ENCODE measurements at places on chromosomes 6 and 20.

DNA sequence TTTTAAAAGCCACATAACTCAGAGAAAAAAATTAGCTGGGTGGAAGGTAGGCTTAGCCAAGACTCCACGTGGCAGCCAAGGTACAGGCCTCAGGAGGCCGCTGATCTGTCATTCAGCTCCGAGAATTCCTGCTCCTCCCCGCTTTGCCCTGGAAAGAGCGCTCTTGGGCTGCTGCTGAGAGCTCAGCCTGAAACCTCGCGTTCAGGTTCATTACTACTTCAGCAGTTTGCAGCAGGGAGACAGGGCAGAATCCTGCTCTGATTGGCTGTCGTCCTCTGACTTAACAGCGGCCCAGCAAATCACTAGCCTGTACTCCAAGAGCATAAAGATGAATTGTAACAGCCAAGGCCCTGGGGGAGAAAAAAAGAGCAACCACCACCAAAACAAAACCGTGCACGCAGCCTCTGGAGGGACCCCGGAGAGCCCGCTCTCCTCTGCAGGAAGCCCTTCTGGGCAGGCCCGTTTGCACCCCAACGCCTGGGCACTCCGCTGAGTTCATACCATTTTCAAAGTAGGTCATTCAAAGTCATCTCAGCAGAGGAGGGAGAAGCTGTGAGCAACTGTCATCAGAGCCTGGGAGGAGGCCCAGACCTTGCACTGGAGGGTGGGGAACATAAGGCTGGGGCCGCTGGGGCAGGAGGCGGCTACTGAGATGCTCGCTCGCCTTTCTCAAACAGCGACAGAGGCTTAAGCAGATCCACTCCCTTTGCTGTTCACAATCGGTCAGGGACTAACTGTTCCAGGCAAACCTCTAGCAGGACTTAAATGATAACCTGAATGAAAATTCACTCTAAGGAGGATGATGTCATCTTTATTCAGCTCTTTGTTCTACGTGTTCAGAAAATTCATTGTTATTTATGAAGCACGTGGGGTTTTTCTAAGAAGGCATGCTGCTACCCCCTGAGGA, 42.3 kb upstream of the ATXN1 start:
- no peak for DNase-seq

- no peak for DNase-seq
Observed at GRCh38 chr20:47253872-47254271, 102.6 kb downstream of the ZMYND8 start.

GRCh38 chr6:39378960-39379425, 56.5 kb upstream of the KCNK16 start:
- no peak for DNase-seq

DNA sequence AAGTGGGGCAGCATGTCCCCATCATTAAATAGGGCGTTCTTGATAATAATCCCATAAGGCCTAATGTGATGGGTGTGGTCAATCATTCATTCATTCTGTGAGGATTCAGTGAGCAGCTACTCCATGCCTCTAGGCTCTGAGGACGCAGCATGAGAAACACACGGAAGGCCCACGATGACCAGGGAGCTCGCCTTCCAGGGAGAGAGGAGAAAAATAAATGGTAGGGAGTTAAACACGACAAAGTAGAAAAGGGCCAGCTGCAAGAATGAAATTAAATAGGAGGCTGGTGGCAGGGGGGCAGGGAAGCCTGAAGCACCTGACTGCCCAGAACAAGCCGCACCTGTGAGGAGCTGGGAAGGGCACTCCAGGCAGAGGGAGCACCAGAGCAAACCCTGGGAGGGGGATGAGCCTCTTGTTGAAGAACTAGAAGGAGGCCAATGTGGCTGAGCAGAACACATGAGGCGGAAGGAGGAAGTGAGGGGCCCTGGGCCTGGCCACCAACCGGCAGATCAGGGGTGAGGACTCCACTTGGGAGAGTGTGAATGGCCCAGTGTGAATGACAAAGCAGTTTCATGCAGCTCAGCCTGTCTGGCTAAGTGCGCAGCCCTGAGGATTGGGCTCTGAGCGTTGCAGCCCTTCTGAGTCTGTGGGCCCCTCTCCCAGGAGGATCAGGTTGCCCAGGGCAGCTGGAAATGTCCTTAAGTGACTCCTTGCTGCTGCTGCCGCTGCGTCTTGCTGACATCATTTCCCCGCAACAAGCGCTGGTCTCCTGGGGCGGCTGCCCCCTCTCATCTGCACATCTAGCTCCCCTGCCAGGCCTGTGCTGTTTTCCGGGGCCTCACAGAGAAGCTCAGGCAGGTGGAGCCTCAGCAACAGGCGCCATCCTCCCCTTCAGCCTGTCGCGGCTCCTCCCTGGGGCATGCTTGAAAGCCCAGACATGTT, 99.9 kb downstream of the CDH26 start:
- peak; percentile 84 for DNase-seq

DNA sequence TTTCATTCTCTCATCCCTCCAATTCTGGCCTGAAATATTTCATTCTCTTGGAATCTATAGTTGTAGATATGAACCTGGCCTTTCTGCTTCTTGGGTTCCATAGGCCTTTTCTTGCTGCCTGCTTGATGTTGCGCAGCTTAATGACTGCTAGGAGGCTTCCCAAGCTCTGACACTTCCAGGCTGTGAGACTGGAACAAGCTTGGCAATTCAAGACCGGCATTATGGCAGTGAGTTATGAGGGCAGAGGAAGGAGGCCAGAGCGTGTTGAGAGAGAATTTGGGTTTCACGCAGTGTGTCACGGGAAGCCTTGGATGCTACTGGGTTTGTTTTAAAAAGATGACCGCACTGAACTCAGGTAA, 948 bp upstream of the DNAJC5 start:
- no peak for DNase-seq

DNA sequence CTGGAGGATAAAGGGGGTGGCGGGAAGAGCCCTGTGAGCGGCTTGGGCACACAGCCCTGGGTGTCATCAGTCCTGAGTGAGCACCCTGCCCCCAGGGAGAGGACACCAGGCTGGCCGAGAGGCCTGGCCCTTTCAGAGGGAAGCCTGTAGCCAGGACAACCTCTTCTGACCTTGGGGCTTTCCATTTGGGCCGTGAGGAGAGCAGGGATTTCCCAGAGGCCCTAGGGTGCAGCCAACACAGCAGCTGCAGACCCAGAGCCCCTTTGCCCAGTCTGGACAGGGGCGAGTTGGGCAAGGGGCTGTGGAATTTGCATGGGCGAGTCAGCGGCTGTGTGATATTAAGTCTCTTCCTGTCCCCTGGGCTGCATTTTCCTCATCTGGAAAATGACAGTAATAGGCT, 6.3 kb downstream of the MAP1LC3A start:
- no peak for DNase-seq

DNA sequence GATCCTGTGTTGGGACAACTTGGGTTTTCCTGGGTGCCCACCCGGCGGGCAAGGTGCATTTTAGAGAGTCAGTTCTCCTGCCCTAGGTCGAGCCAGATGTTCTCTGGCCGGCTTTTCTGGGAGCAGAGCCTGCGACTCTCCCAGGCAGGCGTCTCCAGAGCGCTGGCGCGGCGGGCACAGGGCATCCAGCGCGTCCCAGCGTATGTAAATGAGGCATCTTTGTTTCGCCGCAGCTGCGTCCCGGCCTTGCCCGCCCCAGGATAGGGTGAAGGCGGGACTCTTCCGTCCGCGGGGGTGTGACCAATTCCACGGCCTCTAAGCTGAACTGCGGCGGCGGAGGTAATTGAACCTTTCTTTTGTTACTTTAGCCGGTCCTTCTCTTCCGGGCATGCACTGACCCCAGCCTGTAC, 9.1 kb downstream of the GRIK2 start:
- DNase-seq: no peak

DNA sequence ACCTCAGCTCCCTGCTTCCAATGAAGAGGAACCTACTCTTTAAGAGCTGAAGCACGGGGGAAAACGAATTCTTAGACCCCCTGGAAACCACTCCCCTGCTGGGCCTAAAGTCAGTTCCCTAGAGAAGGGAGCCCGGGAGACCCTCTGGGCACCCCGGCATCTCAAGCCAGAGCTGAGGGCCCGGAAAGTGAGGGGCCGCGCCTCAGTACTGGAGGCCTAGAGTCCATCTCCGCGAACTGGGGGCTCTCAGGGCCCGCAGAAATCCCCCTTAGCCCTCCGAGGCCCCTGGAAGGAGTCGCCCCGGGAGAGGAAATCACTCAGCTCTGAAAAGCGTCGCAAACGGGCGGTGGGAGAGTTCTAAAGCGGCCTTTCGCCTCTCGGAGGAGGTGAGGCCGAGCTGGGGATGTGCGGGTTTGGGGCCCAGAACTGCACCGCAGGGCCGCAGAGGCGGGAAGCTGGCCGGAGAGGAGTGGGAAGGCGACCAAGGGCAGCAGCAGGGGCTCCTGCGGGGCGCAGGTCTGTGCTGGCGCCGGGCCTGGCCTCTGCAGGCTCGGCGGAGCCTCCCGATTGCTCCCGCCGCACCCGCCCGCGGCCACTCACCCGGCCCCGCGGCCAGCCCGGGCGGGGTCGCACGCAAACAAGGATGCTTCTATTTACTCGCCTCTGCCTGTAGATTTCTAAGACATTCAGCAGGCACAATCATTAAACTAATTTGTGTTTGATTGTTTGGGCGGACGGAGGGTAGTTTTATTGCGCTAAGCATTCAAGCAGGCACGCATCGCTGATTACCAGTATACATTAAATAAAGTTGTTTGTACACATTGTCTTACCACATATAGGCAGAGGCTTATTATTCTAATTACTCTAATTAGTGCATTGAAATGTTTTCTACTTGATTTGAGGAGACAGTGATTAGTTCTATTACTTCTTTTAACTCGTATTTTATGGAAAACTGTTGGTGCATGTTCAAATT, 9.2 kb downstream of the POU3F2 start:
- DNase-seq: no peak

DNA sequence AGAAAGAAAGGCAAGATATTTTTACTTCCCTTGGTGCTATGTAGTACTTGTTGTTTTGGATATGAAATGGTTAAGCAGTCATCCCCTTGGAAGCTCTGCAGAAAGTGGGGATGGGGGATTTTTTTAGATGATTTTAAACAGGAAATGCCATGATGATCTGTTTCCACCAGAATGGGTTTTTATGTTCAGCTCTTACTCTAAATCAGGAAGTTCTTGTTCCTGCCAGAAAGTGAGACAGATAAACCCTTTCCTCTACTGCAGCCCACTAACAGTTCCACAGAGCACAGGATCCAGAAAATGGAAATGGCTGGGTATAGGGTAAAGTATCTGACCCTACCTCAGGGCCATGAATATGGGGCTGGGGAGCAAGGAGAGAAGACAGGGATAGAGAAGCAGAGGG, 32.1 kb upstream of the PPP1R3G start:
- DNase-seq: no peak

- no peak for DNase-seq
Observed at GRCh38 chr6:89978749-89979145, 84.5 kb downstream of the GJA10 start.

DNA sequence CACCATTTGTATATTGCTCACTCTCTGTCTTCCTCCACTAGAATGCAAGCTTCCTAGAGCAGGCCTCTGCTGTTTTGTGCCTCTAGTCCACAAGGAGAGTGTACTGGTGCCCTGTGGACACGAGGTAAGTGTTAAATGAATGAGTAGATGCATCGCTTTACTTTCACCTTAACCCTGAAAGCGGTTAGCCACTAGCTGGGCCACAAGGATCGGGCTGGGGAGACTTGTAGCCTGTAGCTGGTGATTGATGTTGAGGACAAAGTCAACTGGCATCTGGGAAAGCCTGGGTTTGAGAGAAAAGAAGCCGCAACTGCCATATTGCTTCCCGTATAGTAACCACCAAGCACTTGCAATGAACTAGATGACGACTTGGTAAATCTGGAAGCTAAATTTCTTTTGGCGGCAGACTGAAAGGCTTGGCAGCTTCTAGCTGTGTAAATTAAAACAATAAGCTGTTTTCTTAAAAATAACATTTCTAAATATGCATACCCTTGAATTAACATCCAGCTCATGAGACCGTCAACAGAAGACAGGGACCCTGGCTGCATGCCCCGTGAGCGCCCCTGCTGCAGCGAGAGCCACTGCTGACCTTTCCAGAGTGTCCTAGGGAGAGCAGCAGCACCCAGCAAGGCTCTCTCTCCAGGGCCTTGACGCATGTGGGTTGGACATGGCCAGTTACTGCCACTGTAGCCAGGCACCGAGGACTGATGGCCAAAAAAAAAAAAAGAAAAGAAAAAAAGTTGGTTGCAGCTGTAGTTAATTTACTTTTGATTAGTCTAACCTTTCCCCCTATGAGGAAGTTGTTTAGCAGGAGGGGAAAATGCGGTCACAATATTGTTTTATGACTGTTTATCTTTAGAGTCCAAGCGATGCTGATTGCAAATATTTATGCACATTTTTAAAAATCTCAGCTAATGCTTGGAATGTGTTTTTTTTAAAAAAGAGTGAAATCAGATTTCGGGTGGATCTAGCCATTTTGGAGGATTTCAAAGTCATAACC, 315.1 kb downstream of the TFAP2C start:
- no peak for DNase-seq

GRCh38 chr20:17845701-17846475, 122.7 kb downstream of the SNX5 start:
- DNase-seq: no peak

DNA sequence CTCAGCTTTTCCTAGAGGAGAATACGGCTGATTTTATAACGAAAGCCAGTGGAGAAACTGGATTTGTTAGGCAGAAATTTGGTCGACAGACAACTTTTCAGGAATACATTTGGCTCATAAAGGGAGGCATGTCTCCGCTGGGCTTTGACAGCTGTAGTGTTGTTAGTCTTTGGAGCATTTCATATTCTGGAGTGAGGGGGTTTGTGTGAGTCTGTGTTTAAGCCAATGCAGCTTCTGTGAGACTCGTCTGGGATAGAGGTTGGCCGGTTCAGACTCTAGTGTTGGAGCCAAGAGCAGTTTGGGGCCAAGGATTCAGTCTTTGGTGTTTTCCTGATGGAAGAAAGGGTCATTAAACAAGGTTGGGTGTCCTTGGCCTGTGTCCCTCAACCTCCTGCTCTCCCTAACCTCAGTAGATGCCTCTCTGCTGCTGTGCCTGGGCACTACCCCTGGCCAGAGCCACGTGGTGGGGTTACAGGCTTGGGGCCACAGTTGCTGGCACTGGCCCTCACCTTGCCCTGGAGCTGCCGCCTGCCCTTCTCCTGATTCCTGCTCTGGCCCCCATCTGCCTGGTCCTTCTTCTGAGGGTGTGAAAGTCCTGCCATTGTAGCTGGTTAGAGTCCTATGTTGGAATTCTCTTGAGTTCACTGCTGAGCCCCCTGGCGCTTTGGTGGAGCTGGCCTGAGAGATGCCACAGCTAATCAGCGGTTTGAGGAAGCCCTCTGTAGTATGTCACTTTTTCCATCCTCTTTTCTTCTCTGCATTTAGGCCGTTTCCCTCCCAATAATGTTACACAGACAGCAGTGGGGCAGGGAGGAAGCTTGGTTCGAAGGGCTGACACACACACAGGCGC, 6.9 kb downstream of the PTK7 start:
- no peak for DNase-seq

Measured in bone marrow (tissue), 2 donors.